CD4-positive, alpha-beta T cell treated with Interleukin-21 for 1 hour (primary cell): ENCODE measurements at places on chromosomes 7 and 10.
A peak's percentile ranks its signal among the peaks of the same experiment; 100 is the strongest.

GRCh38 chr7:7902845-7903244 lies 65.8 kb upstream of the GLCCI1 start:
- no peak for DNase-seq

- DNase-seq: no peak
Observed at GRCh38 chr7:88200261-88200660, 19.6 kb downstream of the SRI start.

DNA sequence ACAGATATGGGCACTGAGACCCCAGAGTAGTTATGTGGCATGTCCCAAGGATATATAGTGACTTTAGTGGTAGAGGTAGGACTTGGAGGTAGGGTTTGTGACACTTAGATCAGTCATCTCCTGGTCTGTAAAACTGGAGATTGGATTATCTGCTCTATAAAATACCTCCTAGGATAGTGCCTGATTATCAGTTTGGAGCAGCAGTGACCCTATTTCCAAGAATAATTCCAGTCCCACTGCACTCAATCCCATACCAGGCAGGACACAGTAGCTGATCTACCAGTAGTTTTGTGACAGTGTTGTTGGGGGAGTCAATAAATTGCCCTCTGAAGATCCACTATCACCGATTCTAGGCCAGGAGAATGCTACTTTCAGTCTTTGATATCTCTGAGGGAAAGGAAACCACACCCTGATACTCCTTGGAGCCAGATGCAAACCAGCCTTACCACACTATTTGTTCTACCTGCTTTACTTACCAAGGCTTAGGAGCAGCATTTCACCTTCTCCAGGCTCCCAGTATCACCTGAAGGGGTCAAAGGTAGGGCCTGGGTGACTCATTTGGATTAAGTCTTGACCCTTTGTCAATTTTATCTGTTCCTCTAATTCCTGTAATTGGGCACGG lies 30.6 kb downstream of the KMT2E start:
- DNase-seq: no peak

DNA sequence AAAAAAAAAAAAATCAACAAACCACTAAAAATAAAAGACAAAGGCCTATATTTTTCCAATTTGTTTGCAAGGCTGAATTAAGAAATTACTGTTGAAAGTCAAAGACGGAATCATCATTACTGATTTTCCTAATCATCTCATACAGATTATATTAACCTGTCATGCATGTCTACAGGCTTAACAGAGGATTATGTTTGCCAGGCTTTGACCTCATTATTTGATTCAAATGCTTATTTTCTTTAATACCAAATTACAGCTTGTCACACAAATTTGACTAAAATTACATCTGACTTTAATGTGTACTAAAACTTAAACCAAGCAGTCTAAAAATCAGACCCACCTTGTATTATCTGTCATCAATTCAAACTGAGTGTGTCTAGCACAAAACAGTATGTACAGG lies 21.2 kb downstream of the KIF5B start:
- DNase-seq: no peak

GRCh38 chr7:116683786-116684185 lies 11.8 kb downstream of the MET start:
- DNase-seq: peak; percentile 4

DNA sequence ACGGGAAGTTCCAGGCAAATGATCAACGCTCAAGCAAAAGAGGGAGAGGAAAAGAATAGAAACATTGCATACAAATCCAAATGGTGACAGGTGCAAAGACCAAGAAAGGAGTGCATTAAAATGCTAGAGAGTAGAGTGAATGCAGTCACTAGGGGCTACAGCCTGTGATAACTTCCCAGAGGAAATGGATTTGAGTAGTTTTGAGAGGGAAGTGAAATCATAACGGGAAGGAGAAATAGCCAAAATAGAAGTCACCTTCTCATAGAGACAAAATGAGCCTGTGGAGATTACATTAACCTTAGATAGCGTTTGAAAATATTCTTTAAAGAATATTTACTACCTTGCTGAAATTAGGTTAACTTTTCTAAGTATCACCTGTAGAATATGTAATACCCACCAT lies 26.5 kb downstream of the NUP42 start:
- no peak for DNase-seq

- DNase-seq: no peak
Observed at GRCh38 chr7:28435152-28435551, 22.8 kb downstream of the CREB5 start.

DNA sequence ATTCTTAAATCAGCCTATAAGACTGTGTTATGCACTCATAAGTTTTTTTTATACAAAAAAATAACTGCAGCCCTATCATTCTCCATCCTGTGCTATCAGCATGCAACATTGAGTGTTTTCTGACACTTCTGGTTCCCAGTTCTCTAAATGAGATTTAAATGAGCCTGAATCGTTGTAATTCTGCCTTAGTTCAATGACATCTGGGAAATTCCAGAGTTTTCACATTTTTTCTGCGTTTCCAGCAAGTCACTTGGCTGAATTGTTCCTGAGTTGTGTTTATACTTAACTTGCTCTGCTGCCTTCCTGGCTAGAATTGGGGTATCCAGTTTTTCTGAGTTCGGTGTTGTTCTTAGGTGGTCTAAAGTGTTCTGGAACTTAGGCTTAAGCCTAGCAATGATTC lies 636.1 kb upstream of the FZD8 start:
- no peak for DNase-seq

DNA sequence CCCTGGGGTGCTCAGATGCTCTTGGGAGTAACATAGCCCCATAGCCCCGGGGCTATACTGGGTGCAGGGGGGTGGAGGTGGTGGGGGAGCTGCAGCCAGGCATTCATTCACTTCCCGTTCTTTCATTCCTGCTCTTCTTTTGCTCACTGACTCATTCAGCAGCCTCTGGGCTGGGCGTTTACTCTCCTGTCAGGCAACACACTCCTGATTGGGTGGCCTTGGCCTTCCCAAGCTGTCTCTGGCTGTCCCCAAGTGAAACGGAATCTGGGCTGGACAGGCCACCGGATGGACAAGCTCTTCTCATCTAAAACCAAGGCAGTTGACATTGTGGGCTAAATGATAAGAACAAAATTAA lies 34.6 kb downstream of the CHST3 start:
- no peak for DNase-seq

- DNase-seq: no peak
Observed at GRCh38 chr7:115054478-115055065, 132.7 kb downstream of the MDFIC start.

DNA sequence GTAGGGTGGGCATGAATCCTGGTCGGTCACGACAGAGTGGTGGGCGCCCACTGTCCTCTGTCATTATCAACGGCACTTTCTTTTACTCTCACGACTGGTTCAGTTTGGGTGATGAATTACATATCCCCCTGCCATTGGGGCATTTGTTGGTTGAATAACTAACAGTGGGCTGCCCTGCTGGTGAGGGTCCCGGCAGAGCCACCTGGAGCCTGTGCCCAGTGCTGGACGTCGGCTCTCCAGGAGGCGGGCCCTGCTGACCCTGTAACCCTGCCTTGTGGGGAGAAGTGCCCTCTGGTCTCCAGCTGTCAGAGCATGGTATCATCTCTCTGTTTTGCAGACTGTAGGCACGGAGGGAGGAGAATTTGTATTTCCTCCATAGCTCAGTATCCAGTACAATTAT lies 199.1 kb downstream of the GLRX3 start:
- no peak for DNase-seq

- DNase-seq: no peak
Observed at GRCh38 chr10:118712930-118713634, 41.7 kb downstream of the CACUL1 start.

- DNase-seq: no peak
Observed at GRCh38 chr10:15189133-15189885, 20.8 kb upstream of the NMT2 start.

GRCh38 chr10:4846775-4847174 lies 20.8 kb downstream of the AKR1E2 start:
- no peak for DNase-seq

- DNase-seq: no peak
Observed at GRCh38 chr7:124722292-124722691, 43.3 kb downstream of the GPR37 start.
